Stimulated activated CD4-positive, alpha-beta T cell treated with anti-CD3 and anti-CD28 coated beads, Interleukin-12 subunit alpha, Interleukin-12 subunit beta, amount 100 ng/mL, for 48 hours (primary cell): ENCODE measurements at places on chromosomes 7 and 10.

DNA sequence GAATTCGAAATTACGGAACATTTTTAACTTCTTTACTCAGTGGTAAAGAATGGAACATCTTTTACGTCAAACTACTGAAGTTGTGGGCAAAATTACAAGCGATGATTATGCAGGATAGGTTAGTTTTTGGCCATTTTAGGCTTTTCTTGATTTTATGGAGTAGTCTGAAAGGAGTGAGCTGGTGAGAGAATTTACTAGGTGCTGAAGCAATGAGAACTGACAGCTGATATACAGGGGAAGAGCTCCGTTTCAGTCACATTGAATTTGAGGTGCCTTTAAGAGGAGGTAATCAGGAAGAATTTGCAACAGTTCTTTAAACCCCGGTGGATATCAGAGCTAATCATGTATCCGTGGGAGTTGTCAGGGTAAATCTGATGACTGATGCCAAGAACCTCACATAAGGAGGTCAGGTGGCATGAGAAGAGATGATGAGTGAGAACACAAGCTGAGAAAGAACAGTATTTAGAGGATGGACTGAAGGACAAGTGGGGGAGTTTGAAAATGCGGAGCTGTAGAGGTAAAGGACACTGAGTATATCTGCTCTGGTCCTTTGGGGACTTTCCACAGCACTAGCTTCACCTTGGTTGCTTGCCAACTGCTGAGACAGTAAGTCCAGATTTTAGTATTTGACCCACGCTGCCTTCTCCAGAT lies 104.3 kb downstream of the AHR start:
- peak; percentile 5 for DNase-seq

GRCh38 chr7:114789871-114790311 lies 132.0 kb upstream of the MDFIC start:
- DNase-seq = no peak

DNA sequence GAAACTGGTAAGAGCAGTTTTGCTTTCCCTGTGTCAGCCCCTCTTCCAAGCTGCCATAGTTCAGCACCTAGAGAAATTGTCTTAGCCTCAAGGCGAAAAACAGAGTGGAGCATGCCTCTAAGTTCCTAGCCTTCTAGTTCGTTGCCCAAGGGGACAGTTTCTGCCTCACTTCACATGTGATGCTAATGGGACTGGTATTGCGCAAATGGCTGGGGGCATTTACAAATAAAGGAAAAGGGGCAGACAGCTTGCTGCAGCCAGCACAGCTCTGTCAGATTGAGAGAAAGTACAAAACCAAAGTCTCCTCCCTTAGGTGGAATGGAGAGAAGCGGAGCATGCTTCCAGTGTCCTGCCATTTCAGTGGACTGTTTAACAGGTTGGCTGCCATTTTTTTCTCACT lies 567.7 kb downstream of the ETV1 start:
- no peak for DNase-seq

GRCh38 chr10:46050941-46051623 lies 5.0 kb upstream of the MSMB start:
- DNase-seq = no peak

DNA sequence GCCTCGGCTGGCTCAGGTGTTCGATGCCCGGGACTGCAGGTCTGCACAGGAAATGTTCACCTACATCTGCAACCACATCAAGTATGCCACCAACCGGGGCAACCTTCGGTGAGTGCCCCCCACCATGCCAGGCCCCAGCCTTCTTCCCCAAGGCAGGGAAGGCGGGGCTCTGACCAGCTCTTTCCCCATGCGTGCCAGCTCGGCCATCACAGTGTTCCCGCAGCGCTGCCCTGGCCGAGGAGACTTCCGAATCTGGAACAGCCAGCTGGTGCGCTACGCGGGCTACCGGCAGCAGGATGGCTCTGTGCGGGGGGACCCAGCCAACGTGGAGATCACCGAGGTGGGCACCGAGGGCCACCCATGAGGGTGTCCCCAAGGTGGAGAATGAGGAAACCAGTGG lies 7.5 kb downstream of the NOS3 start:
- DNase-seq = no peak

- DNase-seq = no peak
Measured at GRCh38 chr10:110577056-110577455, 9.6 kb downstream of the SMC3 start.
